ENCODE measurements at places on chromosomes 1 and 21.

- DNase-seq, result no peak
These were observed 54.0 kb upstream of the CSF3R start for GRCh38 chr1:36536727-36537126.

DNA sequence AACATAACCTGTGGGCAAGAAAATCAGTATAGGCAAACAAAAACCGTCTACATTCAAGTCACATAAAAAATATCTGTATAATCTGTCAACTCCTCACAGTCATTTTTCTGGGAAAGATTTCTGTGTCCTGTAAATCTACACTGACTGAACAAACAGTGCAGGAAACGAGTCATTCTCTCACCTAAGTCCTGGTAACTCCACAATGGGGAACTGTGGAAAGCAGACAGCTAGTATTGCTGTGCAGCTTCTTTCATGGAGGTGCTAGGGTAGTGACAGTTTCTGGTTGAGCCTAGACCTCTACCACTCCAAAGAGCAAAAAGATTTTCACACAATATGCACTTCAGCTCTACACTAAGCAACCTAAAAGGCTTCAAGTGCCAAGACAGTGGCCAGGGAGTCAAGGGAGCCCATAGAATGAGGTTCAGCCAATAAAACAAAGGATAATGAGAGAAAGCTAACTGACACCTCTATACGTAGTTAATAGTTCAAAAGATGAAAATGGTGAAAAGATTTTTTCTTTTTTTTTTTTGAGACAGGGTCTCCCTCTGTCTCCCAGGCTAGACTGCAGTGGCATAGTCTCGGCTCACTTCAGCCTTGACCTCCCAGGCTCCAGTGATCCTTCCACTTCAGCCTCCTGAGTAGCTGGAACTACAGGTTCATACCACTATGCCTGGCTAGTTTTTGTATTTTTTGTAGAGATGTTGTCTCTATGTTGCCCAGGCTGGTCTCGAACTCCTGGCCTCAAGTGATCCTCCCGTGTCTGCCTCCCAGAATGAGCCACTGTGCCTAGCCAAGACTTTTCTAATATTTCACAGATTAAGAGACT is 5.5 kb downstream of the PTP4A2 start:
- DNase-seq, result no peak

- DNase-seq, result no peak
These were observed 8.4 kb downstream of the ADARB1 start for GRCh38 chr21:45082736-45083135.

GRCh38 chr21:45060089-45060488 is 14.3 kb upstream of the ADARB1 start:
- no peak for DNase-seq

GRCh38 chr1:209102531-209102930 is 481.0 kb upstream of the CAMK1G start:
- DNase-seq, result no peak

GRCh38 chr1:153599847-153600246 is 13.1 kb downstream of the S100A16 start:
- no peak for DNase-seq

Data from anterior cingulate cortex (tissue), 58 donors.